Activated CD8-positive, alpha-beta T cell treated with anti-CD3 and anti-CD28 coated beads for 36 hours (primary cell): ENCODE measurements at places on chromosomes 16 and 17. TPM values are rescaled to one million over a fixed set of nuclear protein-coding genes. Genes with fewer than 3 reads are reported as not detected.

Gene WNT3
- not detected for total RNA-seq

DNA sequence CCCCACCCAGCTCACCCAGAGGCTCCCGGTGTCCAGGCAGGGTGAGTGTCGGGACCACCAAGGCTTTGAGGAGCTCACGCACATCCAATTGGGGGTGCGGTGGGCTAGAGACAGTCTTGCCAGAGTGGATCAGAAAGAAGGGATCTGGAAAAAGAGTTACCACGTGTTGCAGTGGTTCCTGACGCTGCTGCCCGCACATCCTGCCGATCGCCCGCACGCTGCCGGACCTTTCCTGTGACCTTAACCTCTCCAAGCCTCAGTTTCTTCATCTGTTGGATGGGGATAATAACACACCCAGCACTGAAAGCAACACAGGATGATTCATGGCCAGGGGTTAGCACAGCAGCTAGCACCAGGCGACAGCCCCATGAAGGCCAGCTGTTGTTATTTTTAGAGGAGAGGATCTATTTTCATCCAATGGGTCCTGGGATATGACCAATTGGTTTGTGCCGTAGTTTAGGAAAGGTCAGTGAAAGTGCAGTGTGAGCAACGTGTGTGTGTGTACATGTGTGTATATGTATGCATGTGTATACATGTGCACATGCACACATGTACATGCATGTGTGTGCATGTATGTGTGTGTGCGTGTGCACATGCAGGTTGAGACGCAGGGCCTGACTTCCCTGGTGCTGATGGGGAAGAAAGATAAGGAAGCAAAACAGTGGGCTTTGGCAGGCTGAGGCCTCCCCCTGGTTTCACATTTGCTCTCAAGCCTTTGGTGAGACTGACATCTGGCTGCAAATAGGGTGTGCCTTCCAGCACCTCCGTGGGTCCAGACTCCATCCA is 2.5 kb downstream of the ITGAX start:
- no peak for DNase-seq
- H3K36me3 ChIP-seq, result no peaks in the 10 kb centered on the region
- H3K4me1 ChIP-seq, result peaks cover 36% of the 10 kb centered on the region
- H3K4me3 ChIP-seq, result no peak overlapping the region
- no peaks in the 10 kb centered on the region for H3K27me3 ChIP-seq
- no peak overlapping the region for H3K27ac ChIP-seq

- no peak overlapping the region for H3K4me3 ChIP-seq
- H3K27ac ChIP-seq, result no peak overlapping the region
- H3K4me1 ChIP-seq, result no peaks in the 10 kb centered on the region
- no peaks in the 10 kb centered on the region for H3K36me3 ChIP-seq
- H3K27me3 ChIP-seq, result no peaks in the 10 kb centered on the region
Measured at GRCh38 chr17:19398301-19399181, 11.6 kb upstream of the MFAP4 start.

Gene HBQ1
- 2.2 TPM for total RNA-seq

- H3K4me3 ChIP-seq, result no peak overlapping the region
- no peak overlapping the region for H3K27ac ChIP-seq
- H3K27me3 ChIP-seq, result no peaks in the 10 kb centered on the region
- no peaks in the 10 kb centered on the region for H3K36me3 ChIP-seq
Measured at GRCh38 chr17:68060336-68060735, 24.8 kb downstream of the KPNA2 start.

DNA sequence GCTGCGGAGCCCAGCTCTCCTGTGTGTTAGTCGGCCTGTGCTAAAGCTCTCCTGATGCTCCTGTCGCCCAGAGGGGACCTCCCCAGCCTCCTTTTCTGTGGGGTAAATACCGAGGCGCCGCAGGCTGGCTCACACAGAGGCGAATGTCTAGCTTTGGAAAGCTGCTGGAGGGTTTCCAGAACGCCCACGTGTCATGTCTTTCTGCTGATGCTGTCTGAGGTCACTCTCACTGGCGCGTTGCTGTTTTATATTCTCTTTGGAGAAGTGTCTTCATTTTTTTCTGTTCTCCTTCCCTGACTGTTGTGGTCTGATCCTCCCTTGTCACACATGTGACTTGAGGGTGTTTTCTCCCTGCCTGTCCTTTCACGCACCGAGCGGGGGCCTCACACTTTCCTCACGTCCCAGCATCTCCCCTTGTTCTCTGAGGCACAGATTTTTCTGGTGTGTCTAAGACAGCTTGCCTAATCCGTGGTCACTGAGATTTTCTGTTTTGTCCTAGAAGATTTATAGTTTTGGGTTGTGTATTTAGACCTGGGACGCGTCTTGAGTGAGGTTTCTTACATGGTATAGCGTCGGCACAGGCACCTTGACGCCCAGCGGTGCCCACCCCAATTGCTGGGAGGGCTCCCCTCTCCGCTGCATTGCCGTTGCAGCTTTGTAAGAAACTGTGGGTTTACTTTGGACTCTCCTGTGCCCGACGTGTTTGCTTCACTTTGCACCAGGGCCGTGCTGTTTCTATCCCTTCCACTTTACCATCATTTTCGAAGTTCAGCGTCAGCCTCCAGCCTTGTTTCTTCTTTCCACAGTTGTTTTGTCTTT is 92.1 kb upstream of the ZNF750 start:
- H3K4me3 ChIP-seq, result no peak overlapping the region
- DNase-seq, result no peak
- H3K4me1 ChIP-seq, result no peaks in the 10 kb centered on the region
- H3K27ac ChIP-seq, result no peak overlapping the region
- H3K36me3 ChIP-seq, result peaks cover 18% of the 10 kb centered on the region
- H3K27me3 ChIP-seq, result no peaks in the 10 kb centered on the region

GRCh38 chr16:85391769-85392583 is 221.1 kb upstream of the GSE1 start:
- H3K27ac ChIP-seq, result no peak overlapping the region
- no peak overlapping the region for H3K4me3 ChIP-seq
- no peaks in the 10 kb centered on the region for H3K4me1 ChIP-seq
- DNase-seq, result no peak
- H3K27me3 ChIP-seq, result peaks cover 4% of the 10 kb centered on the region

- DNase-seq, result no peak
- H3K4me3 ChIP-seq, result no peak overlapping the region
- H3K4me1 ChIP-seq, result no peaks in the 10 kb centered on the region
- no peaks in the 10 kb centered on the region for H3K36me3 ChIP-seq
- no peaks in the 10 kb centered on the region for H3K27me3 ChIP-seq
- no peak overlapping the region for H3K27ac ChIP-seq
Measured at GRCh38 chr17:16483021-16483645, 8.9 kb downstream of the LRRC75A start.

DNA sequence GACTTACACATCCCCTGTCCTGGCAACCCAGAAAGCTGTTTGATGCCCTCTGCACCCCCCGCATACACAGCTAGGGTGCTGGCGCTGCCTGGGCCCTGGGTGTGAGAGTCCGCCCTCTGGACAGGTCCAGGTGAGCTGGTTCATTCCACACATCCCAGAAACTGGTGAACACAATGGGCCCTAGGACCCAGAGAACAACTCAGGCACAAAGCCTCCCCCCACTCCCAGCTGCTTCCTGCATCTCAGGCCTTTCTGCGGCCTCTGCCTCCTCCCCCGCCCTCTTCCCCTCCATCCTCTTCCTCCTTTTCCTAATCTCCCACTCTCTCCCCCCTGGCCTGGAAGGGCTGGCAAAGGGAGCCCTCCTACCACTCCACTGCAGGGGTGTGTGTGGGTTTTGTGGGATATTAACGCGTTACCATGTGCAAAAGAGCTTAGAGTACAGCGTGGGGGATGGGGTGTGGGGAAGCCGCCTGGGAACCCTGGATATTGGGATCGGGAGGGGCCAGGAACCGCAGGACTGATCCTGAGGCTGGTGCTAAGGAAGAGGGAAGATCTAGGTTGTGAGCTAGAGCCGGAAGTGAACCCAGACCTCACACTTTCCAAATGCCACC is 1.6 kb upstream of the PPP1R9B start:
- peak overlapping the region; percentile 96 for H3K27ac ChIP-seq
- peak; percentile 75 for DNase-seq
- peak overlapping the region; percentile 82 for H3K4me3 ChIP-seq
- H3K4me1 ChIP-seq, result peaks cover 34% of the 10 kb centered on the region
- H3K27me3 ChIP-seq, result no peaks in the 10 kb centered on the region

DNA sequence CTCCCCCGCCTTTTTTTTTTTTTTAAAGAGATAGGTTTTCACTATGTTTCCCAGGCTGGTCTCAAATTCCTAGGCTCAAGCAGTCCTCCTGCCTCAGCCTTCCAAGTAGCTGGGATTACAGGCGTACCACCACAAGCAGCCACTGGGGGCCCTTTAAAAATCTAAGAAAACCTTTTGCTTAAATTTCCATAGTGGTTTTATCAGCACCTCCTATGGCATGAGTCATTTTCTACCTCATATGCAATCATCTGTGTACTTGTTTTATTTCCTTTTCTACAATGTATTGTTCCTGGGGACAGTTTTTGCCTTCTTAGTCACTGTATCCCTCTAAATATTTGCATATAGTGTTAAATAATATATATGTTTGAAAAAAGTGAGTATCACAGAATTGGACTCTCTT is 29.2 kb downstream of the GNA13 start:
- no peaks in the 10 kb centered on the region for H3K27me3 ChIP-seq
- DNase-seq, result peak; percentile 79
- peak overlapping the region; percentile 56 for H3K4me3 ChIP-seq
- H3K36me3 ChIP-seq, result peaks cover 50% of the 10 kb centered on the region
- peak overlapping the region; percentile 96 for H3K27ac ChIP-seq

GRCh38 chr16:85751698-85752501 is 1.0 kb upstream of the C16orf74 start:
- H3K36me3 ChIP-seq, result no peaks in the 10 kb centered on the region
- H3K4me3 ChIP-seq, result no peak overlapping the region
- peaks cover 29% of the 10 kb centered on the region for H3K27me3 ChIP-seq
- DNase-seq, result no peak
- peaks cover 19% of the 10 kb centered on the region for H3K4me1 ChIP-seq
- H3K27ac ChIP-seq, result no peak overlapping the region

Gene TEKT3
- not detected for total RNA-seq
